ENCODE measurements at places on chromosomes 12 and 14. TPM values are rescaled to one million over a fixed set of nuclear protein-coding genes. Genes with fewer than 3 reads are reported as not detected.

The CLEC1A gene
- total RNA-seq, result 2.7 TPM

The SUDS3 gene
- 49.7 TPM for total RNA-seq

The MIS18BP1 gene
- total RNA-seq, result 49.7 TPM

The PTPRB gene
- total RNA-seq, result 35.6 TPM

The AKAP6 gene
- 230 TPM for total RNA-seq

The SLCO1B1 gene
- total RNA-seq, result not detected

The ACVRL1 gene
- 82.7 TPM for total RNA-seq

The RFX4 gene
- total RNA-seq, result 0.21 TPM

The KRT3 gene
- total RNA-seq, result not detected

The KRT72 gene
- total RNA-seq, result 0.21 TPM

The HOXC9 gene
- total RNA-seq, result not detected

The GUCY2C gene
- 0.21 TPM for total RNA-seq

The SLC7A8 gene
- total RNA-seq, result 5.6 TPM

The NDRG2 gene
- 230 TPM for total RNA-seq

The KLRC2 gene
- not detected for total RNA-seq

The CRACR2A gene
- 5.1 TPM for total RNA-seq

The NELL2 gene
- total RNA-seq, result 24.0 TPM

The NPAS3 gene
- 4.4 TPM for total RNA-seq

The CACNA2D4 gene
- total RNA-seq, result 3.2 TPM

Measured in tongue (tissue), 3 donors.